ENCODE measurements at places on chromosomes 2 and 18. TPM values are rescaled to one million over a fixed set of nuclear protein-coding genes. Genes with fewer than 3 reads are reported as not detected.

GRCh38 chr2:157696036-157696435 is 67.4 kb upstream of the ACVR1C start:
- no peak for DNase-seq

DNA sequence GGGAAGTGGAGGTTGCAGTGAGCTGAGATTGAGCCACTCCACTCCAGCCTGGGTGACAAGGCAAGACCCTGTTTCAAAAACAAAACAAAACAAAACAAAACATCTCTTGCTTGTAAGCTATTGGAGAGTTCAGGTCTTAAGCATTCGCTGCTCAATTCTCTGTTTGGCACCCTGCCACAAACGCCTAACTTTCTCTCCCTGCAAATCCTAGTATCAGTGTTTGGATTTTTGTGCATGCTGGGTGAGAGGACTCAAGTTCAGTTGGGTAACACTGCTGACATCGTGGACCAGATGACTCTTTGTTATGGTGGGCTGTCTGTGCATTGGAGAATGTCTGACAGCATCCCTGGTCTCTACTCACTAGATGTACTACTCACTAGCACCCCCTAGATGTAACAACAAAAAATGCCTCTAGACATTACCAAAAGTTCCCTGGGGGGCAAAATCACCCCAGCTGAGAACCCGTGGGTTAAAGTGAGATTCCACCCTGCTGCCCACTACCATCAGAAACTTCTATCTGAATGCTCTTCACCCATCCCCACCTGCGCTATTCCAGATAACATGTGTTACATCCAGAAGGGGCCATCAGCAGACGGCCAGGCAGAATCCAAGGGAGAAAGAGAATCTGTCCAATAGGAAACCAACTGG is 50.9 kb downstream of the CACNB4 start:
- no peak for DNase-seq

DNA sequence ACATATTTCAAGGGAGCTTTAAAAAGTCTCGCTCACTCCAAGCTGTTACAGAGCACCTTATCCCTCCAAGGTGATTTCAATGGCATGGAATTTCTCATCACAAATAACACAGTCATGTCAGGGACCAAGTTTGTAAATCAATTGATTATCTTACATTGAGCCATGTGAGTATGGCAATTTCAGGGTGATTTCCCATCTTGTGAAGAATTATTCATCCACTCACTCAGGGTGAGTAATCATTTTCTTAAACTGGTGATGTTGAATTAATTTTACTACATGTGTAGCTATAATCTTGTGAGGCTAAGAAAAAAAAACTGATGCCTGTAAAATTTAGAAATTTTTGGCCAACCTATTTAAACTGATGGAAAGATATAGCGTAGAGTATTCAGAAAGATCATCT is 3.3 kb upstream of the ABCA12 start:
- DNase-seq: no peak

- DNase-seq: no peak
These were observed 381.0 kb upstream of the CNTNAP5 start for GRCh38 chr2:123644053-123644452.

KCNE4 gene
- 13.8 TPM for total RNA-seq

- DNase-seq: peak; percentile 46
These were observed 158.6 kb downstream of the DYSF start for GRCh38 chr2:71611781-71612527.

- no peak for DNase-seq
These were observed 166.9 kb downstream of the GLI2 start for GRCh38 chr2:120902592-120902991.

GRCh38 chr18:21453511-21453901 is 147.0 kb downstream of the ESCO1 start:
- peak; percentile 67 for DNase-seq

DNA sequence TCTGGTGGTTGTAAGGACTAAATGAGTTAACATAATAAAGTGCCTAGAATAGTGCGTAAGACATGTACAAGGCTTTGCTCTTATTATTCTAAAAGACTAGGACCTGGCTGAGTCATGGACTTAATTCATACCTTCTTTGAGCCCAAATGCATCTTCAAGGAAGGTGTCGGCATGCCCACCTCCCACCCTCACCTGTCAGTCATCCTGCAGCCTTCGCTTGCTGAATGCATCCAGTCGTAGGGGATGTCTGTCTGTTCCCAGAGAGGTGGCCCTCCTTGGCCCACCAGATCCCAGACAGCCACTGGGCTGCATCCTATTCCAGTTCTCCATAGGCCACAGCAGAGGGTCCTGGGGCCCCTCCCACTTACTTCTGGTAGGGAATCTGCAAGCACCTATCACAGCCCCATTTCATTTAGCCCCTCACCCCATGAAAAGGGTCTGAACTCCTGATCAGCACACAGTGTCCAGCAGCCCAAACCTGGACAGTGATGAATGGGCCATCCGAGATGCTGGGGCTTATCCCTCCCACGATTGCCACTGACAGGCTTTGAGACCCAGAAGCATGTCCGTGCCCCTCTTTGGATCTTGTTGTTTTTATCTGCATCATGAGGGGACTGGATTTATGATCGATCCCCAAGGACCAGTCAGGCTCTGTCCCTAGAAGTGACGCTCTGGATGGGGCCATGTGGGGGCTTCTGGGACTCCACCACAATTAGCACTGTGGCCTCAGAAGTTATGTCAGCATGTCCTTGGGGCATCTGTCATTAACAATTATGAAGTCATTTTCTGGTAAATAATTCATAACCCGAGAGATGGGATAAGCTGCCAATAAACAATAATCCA is 101.1 kb downstream of the KLHL29 start:
- DNase-seq: no peak

RUFY4 gene
- total RNA-seq: not detected

CCDC148 gene
- not detected for total RNA-seq

IL1F10 gene
- total RNA-seq: not detected

- DNase-seq: no peak
These were observed 143.1 kb downstream of the FHOD3 start for GRCh38 chr18:36440614-36441013.

CGREF1 gene
- 0.82 TPM for total RNA-seq

C2orf66 gene
- not detected for total RNA-seq

- no peak for DNase-seq
These were observed 43.6 kb downstream of the SCTR start for GRCh38 chr2:119480718-119481142.

CRIM1 gene
- total RNA-seq: 55.6 TPM

DNA sequence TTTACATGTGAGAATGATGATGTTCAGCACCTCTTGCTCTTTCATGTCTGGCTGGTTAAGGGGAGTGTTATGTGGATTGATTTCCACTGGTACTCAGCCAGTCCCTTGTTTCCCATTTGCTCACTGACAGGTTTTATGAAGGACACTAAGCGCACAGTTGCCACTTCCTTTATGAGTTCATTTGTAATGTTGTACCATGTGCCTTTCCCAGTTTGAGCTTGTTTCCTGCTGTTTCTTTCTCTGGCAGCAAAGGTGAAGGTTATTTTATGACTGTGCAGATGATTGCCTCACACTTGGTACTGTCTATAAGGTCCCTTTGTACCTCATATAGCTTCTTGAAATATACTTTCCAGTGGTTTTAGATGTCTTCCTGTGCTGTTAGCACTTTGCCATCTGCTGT is 1700.5 kb upstream of the TMEFF2 start:
- no peak for DNase-seq

- no peak for DNase-seq
These were observed 14.8 kb upstream of the BCL2L11 start for GRCh38 chr2:111105926-111106325.

DNA sequence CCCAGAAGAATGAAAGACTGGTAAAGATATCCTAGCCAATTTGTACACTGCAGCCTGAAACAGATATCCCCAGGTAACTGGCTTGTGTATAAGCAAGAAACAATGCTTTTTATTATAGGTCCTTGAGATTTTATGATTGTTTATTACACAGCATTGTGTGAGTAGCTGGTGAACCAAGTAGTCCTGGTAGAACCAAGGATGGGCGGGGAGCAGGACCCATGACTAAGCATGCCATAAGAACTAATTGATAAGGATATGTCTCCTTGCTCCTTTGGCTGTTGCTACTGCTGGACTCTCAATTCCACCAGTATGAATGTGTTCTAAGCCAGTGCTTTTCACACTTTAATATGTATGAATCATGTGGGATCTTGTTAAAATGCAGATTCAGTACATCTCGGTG is 12.3 kb upstream of the ALMS1 start:
- DNase-seq: no peak

POTEJ gene
- total RNA-seq: not detected

FBXO11 gene
- 71.7 TPM for total RNA-seq

GAD1 gene
- 0.41 TPM for total RNA-seq

GRCh38 chr2:146130290-146130689 is 1610.4 kb upstream of the ZEB2 start:
- DNase-seq: peak; percentile 48

- no peak for DNase-seq
These were observed 341.6 kb downstream of the DPP10 start for GRCh38 chr2:114784046-114784445.

DNA sequence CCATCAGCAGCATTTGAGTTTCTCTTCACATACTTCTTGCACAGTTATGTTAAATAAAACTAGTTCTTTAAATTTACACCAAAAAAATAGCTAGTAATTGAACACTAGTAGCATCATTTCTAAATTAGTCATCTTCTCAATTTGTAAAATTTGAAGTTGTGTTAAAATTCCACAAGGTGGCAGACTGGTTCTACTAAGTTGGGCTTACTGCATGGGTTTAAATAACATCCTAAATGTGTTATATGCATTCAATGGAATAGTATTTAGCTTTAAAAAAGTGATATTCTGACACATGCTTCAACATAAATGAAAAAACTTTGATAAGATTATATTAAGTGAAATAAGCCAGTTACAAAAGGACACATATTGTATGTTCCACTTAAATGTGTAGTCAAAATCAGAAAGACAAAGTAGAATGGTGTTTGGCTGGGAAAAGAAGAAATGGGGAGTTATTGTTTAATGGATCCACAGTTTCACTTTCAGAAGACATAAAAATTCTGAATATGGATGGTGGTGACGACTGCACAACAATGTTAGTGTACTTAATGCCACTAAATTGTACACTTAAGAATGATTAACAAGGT is 28.7 kb upstream of the RPRD1A start:
- no peak for DNase-seq

LIMS4 gene
- 11.9 TPM for total RNA-seq

GRCh38 chr2:135620198-135620597 is 88.9 kb downstream of the R3HDM1 start:
- DNase-seq: no peak
